ENCODE measurements at places on chromosomes 1 and 21. TPM values are rescaled to one million over a fixed set of nuclear protein-coding genes. Genes with fewer than 3 reads are reported as not detected.
A peak's percentile ranks its signal among the peaks of the same experiment; 100 is the strongest.

DNA sequence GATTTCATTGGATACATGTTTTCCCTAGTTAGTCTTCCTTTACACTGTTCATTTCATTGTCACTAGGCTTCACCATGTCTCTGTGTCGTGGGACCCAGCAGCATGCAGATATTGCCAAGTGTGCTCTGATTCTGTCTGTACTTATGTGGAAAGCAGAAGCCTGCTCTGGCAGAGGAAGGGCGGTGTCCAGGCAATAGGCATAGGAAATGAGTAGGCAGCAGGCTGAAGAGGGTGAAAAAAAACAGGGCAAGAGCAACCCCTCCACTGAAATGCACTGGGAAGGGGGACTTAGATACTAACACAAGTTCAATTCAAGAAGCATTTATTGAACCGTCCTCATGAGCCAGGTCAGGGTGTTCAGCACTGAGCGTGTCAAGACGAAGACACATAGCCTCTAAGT lies 85.2 kb upstream of the VAV3 start:
- DNase-seq: no peak

- DNase-seq: no peak
Observed at GRCh38 chr1:5826601-5827000, 165.6 kb downstream of the NPHP4 start.

- DNase-seq: no peak
Observed at GRCh38 chr1:150226486-150226885, 9.4 kb downstream of the ANP32E start.

- no peak for DNase-seq
Observed at GRCh38 chr1:193538003-193538354, 351.6 kb upstream of the B3GALT2 start.

DNA sequence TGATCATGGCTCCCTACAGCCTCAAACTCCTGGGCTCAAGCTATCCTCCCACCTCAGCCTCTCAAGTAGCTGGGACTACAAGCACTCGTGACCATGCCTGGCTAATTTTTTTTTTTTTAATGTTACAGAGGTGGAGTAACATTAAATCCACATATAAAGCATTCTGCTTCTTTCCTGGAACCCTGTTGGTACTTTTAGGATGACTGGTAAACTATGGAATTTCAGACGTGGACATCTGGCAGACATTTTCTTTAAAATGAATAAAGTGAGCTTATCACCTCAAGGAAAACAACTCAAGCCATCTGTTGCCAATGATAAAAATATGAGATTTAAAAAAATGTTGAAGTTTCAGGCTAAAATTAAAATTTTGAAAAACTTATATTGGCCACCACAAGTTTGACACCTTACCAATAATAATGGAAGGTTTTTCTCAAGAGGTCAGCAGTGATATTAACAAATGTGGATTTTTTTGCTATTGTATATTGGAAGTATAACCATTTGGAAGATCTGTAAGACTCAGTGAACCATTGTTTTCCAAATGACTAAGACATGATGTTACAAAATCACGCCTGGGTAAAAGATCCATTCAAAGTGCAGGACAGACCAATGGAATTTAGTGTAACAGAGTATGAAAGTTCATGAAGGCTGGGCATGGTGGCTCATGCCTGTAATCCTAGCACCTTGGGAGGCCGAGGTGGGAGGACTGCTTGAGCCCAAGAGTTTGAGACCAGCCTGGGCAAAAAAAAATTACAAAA lies 52.7 kb upstream of the EIF4G3 start:
- no peak for DNase-seq

DNA sequence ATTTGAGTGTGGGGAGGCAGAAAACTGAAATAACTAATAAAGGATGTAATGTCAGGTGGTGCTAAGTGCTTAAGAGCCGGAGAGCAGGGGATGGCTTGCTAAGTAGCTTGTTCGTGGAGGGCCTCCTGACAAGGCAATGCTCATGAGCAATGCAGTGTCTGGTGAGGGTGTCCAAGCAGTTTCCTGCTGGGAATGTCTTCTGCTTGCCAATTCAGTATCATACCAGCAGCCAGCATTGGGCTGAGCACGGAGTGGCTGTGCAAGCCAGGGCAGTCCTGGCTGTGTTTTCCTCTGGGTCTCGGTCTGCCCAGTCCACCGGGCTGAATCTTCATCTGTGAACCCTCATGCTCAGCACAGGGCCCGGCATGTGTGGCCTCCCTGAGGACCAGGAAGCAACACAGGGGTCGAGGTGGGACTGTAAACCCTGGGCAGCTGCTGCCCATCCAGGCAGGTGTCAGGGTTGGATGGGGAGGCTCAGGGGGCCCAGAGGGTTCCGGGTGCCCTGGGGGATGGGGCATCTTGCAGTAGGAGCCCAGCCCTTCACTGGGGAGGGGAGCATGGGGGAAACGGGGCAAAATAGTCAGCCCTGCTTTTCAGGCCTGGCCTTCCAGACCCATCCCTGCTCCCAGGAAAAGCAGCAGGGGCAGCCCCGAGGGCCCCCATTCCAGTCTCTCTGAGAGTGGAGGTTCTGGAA lies 27.5 kb downstream of the EDN2 start:
- no peak for DNase-seq

DNA sequence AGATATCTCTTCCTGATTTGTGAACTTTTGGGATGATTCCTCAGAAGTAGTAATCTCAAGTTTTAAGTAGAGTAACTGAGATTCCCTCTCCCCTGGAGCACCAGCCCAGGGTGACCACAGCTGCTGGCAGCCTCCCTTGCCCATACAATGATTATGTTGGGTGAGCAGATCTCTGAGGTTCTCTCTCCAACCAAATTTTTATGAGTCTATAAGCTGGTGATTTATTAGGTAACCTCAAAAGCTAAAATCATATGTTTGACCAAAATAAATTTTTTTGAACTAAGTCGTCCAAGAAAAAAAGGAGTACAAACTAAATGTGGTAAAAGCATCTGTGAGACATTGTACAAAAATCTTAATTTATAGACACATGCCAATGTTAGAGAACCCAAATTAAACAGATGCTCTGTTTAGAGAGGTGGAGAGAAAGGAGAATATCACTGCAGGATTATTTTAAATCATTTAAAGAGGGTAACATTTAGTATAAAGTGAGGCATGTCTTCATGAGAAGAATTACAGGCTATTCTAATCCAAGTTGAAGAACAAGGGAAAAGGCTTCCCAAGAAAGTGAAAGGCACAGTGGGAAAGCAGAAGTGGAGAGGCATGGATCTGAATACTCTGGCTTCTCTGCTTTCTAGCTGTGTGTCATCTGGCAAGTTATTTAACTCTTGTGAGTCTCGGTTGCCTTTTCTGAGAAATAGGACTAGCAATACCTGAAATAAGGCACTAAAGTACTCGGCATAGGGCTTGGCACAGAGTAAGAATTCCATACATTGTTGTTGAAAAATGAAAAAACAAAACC lies 2.5 kb downstream of the AKNAD1 start:
- DNase-seq: no peak

DNA sequence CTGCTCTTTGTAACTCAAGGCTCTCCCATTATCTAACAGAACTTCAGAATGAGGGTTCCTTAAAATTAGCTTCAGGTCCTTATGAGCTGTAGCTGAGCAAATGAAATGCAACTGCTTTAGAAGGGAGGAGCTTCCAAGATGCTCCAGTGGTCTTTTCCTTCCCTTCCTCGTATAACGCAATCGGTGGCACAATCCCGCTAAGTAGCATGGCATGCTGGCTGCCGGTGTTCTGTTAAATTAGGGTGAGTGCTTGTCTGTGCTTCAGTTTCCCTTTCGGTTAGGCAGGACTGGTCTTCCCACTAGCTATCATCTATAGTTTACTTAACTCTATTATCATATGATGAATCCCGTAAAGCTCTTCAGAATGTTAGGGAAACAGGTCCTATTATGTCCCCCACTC lies 917 bp downstream of the KIAA0040 start:
- DNase-seq: peak; percentile 44

- DNase-seq: no peak
Observed at GRCh38 chr1:100130552-100131077, 2.1 kb downstream of the SASS6 start.

GRCh38 chr1:59318271-59318860 lies 21.5 kb downstream of the FGGY start:
- no peak for DNase-seq

DNA sequence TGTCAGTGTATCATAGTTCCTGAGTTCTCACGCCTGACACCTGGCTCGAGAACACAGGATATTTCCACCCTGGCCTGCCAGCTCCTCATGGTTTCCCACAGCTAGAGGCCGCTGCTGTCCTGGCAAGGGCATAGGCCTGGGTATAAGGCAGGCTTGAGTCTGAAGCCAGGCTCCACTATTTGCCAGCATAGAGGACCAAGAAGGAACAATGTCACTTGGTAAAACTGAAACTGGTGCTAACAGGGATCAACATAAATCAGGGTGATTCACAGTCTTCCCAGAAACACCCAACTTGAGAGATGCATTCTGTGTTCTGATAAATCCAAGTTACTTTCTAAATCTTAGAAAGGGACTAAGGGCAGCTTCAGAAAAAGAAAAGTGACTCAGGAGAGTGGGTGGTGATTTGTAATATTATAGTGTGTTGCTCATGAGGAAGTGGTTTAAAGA lies 6.9 kb upstream of the S100A2 start:
- peak; percentile 50 for DNase-seq

DNA sequence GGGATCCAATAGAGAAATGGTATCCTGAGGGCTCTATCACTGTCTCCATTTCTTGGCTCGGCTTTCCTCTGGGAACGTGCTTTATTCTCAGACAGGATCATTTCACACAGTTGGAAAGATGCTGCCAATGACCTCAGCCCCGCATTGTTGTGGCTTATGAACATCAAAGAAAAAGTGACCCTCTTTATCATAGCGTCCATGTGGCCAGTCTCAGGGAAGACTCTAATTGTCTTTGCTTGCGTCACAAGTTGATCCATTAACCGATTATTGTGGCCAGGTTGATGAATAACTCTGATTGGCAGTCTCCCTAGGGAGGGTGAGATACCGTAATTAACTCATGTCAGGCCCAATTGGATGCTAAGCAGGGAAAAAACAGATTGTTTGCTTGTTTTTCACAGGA lies 10.4 kb upstream of the TMEM9 start:
- DNase-seq: no peak

DNA sequence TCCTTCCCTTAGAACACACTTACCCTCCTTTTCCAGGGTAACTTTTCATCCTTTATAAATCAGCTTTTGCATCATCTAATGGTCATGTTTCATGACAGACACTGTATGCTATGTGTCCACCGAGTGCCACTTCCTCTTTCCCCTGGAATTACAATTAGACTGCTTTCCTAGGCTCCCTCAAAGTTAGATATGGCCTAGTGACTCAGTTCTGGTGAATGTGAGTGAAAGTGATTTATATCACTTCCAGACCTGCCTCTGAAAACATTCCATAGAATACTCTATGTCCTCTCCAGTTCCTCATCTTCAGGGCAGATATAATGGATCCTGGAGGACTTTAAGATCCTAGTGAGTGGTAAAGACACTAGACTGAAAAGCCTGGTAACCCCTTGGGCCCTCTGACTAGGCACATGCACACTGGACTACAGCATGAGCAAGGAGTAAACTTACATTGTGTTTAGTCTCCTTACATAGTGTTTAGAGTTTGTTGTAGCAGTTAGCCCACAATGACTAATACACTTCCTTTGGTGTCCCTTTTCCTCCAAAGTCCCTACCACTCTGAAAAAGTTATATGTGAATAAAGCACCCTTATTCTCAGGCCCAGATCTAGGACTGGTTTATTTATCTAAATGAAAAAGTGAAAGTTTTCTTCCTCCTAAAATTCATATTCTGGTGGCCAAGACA lies 59.3 kb downstream of the GPR88 start:
- no peak for DNase-seq

DNA sequence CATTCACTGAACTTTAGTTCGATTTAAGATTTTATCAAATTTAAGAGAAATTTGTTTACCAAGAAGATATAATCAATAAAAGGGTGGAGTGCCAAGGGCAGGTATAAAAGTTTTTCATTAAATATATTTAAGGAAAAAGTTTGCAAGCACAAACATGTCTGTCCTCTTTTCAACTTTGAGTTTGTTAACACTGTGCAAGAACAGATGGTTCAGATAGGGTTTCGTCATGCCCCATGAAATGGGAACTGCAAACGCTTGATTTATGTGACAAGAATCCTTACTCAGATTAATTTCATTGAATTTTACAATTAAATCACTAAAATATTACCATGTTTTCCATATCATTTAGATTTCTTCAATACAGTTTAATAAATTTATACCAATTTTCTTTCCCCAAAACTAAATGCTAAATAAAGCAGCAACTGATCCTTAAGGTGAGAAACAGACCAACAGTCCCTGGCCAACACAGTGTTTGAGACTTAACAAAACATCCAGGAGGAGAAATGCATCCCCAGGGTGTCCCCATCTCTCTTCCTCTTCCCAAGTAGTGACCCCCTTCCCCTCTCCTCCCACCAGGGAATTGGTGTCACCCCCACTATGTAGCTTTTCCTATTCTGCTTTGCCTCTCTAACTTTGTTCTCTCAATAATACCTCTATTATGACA lies 292.9 kb downstream of the LTN1 start:
- DNase-seq: no peak

DNA sequence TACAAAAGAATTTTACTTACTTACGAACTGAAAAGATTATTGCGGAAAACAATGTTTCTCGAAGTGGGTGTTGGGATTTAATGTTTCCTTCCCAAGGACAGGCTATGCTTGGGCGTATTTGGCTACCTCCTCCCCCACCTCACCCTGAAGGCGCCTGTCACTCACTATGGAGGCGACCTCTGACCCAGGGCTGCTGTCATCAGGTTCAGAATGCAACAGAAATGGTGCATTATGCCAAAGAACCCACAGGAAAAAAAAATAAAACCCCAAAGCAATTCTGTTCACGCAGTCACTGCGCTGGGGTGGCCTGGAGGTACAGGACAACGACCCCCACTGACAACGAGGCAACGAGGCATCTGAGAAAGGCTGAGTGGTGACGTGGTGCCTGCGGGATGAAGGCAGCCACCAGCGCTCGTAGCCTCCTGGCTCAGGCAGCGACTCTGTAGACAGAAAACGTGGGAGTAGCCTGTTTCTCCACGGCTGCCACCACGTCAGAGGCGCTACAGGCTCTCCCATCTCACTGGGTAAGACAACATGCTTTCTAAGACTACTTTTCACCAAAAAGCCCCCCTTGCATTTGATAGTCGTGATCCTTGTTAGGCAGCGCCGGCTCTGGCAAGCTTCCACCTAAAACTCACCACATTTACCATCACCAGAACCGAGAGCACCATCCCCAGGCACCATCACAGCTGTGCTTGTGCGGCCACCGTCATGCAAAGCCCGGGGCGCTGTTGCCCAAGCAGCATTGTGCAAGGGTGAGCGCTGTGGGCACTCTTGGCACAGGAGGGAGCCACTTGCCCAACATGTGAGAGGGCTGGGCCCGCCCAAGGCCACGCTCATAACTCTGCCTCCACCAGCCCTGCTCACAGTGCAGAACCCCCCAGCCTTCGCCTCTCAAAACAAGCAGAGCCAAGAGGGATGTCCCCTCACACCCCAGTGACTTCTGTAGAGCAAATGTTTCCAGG lies 14.3 kb downstream of the NADK start:
- no peak for DNase-seq

- DNase-seq: no peak
Observed at GRCh38 chr1:159799446-159799985, 2.6 kb upstream of the FCRL6 start.

- no peak for DNase-seq
Observed at GRCh38 chr21:32806810-32807386, 35.3 kb upstream of the PAXBP1 start.

GRCh38 chr1:193514397-193514796 lies 328.0 kb upstream of the B3GALT2 start:
- DNase-seq: no peak

IKBKE gene
- total RNA-seq: 175 TPM

TRIM67 gene
- total RNA-seq: not detected

C1orf226 gene
- total RNA-seq: 0.24 TPM

SPRR2F gene
- total RNA-seq: not detected

TMEM167B gene
- 41.2 TPM for total RNA-seq

S100A1 gene
- total RNA-seq: not detected

FAM151A gene
- not detected for total RNA-seq

ERICH3 gene
- total RNA-seq: not detected

DHRS3 gene
- total RNA-seq: 115 TPM
